Forelimb muscle (tissue), 1 donor: ENCODE measurements at places on chromosomes 5 and 9. TPM values are rescaled to one million over a fixed set of nuclear protein-coding genes. Genes with fewer than 3 reads are reported as not detected.

GRCh38 chr5:55540525-55540924, 5.8 kb upstream of the PLPP1 start:
- no peak for DNase-seq

DNA sequence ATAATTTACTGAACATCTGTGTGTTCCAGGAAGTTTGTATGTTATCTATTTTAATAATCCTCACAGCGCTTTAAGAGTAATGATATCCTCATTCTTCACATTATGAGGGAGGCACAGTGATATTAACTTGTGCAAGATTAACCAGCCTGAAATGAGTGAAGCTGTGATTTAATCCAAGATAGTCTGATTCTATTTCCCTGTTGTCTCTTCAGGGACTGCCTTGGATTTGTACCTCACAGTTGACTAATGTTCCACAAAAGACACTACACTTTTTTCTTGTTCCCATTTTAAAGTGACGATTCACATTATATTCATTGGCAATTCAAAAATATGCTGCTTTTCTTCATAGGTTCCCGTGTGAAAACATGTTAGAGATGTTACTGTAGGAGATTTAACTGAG, 125.3 kb upstream of the GNA14 start:
- no peak for DNase-seq

Gene HAND1
- not detected for polyA plus RNA-seq

Gene QRFP
- 0.33 TPM for polyA plus RNA-seq

DNA sequence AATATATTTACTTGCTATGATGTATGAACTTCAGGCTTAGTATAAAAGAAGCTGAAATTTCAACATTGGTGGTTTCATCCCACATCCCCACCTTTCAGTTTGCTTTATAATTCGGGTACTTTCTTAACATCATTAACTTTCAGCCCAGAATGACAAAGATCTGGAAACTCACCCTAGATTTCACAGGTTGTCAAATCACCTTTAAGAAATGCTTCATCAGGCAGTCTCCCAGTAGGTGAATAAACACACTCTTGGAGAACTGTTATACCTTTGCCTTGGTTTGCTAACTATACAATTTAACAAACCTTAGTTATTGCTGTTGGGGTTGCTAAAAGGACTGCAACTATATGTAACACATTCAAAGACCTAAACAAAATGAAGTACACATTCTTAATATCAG, 54.4 kb downstream of the MLANA start:
- no peak for DNase-seq

Gene AGXT2
- polyA plus RNA-seq = not detected

GRCh38 chr5:111063709-111064322, 7.7 kb upstream of the TSLP start:
- no peak for DNase-seq

- DNase-seq = no peak
Measured at GRCh38 chr9:129894120-129894823, 59.0 kb downstream of the USP20 start.

GRCh38 chr5:68415177-68416085, 199.9 kb downstream of the PIK3R1 start:
- DNase-seq = no peak

- DNase-seq = no peak
Measured at GRCh38 chr9:91362051-91362611, 413 bp upstream of the AUH start.
